ENCODE measurements at places on chromosomes 1 and 21.

DNA sequence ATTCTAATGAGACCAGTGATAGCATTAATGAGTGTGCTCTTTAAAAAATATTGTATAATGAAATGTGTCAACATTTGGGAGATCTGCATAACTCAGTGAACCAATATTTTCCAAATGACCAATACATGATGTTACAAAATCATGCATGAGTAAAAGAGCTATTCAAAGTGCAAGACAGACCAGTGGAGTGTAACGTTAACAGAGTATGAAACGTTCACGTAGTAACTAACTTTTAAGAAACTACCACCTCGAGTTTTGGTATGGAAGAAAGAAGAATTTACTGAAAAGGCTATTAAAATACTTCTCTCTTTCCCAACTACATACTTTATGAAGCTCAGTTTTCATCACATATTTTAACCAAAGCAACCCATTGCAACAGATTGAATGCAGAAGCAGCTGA is 9.6 kb upstream of the SLC6A9 start:
- DNase-seq = no peak

GRCh38 chr1:93576746-93577145 is 104.9 kb downstream of the BCAR3 start:
- DNase-seq = no peak

GRCh38 chr1:207007352-207008033 is 25.1 kb downstream of the C1orf116 start:
- no peak for DNase-seq

- no peak for DNase-seq
These were observed 20.4 kb upstream of the FOXO6 start for GRCh38 chr1:41340655-41341364.

GRCh38 chr1:184035719-184036516 is 1.6 kb downstream of the COLGALT2 start:
- DNase-seq = no peak

DNA sequence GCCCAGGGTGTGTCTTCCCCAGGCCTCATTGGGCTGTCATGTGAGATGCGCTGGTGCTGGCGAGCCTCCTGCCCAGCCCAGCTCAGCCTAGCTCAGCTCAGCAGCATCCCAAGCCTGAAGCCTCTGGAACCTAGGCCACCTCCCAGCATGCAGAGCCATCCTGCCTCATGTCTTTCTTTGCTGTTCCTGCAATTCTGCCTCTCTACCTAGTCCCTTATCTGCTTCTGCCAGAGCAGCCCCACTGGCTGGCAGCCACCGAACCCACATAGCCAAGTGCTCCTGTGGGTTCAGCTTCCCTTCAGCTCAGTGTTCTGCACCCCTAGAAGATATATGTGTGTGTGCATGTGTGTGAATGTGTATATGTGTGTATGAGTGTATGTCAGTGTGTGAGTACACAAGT is 291.5 kb upstream of the VAMP3 start:
- no peak for DNase-seq

DNA sequence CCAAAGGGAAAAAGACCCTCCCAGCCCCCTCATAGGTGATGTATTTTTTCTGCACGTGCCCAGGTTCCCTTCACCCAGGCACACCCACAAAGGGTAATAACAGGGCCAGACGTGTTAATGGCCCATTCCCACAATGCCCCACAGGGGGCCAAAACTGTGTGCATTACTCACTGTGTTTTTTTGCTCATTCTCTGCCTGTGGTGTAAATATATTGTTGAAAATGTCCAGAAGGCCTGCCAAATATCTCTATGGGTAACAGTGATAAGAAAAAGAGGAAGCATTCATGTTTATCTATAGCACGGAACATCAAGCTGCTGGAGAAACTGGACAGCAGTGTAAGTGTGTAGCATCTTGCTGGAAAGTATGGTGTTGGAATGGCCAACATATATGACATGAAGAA is 21.9 kb downstream of the RHEX start:
- no peak for DNase-seq

- DNase-seq = no peak
These were observed 404.0 kb upstream of the VAMP3 start for GRCh38 chr1:7366955-7367665.

DNA sequence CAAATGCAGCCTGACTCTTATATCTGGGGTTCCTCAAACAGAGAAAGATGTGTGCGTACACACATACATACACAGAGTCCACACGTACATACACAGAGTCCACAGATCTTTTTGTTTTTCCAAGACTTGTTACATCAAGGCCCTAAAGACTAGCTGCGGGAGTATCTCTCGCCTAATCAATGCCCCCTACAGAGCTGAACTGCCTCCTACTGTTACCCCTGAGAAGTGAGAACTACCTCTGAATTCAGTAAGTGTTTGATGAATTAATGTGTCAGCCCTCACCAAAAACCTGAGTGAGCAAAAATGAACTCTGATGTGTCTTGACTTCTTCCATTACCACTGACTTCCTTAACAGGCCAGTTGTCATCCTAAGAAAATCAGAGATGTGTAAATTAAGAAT is 351.2 kb downstream of the HHIPL2 start:
- DNase-seq = no peak

DNA sequence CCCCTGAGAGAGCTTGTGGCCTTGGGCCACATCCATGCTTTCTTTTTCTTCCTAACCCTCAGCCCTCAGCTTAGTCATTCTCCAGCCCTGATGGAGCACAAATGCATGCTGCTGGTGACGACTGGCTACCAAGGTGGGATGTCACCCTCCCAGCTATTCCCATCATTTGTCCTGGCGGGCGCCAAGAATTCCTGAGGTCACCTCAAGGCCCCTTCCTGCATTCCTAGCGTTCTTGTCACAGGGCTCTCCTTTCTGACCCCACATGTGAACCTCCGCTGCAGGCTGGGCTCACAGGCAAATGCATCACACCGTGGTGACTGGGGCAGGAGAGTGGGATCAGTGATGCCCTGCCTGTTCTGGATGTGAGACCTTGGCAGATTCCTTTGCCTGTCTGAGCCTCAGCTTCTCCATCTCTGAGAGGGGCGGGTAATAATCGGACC is 53.4 kb upstream of the IFFO2 start:
- DNase-seq = no peak

GRCh38 chr1:86616871-86617270 is 70.0 kb downstream of the CLCA4 start:
- no peak for DNase-seq

GRCh38 chr1:182185136-182185535 is 123.6 kb upstream of the ZNF648 start:
- DNase-seq = no peak

- DNase-seq = no peak
These were observed 66.6 kb upstream of the EFHD2 start for GRCh38 chr1:15343099-15343498.

- DNase-seq = no peak
These were observed 5.0 kb downstream of the LRRC71 start for GRCh38 chr1:156925154-156926010.

DNA sequence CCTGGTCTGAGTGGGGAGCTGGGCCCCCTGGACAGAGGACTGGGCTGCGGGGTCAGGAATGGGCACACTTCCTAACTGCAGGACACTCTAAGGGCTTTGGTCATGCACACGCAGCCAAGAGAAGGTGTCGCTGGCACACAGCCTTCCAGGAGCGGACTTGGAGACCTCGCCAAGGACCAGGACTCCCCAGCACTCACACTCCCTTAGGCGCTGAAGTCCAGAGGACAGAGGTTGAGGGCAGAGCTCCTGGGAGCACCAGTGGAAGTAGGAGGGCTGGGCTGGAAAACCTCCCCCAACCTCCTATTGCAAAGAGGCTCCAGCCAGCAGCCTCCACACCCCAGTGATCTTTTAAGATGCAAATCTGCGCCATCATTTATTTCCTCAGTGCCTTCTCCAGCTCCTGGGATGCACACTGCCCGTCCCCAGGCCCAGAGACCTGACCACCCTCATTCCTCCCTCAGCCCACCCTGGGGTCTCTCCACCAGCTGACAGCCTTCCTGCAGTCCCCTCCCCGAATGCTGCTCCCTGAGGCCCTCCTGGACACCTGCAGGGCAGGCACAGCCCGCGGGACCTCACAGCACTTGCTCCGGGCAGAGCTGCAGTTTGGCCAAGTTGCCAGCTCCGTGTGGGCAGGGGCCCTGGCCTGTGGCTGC is 3.0 kb downstream of the TSPEAR start:
- no peak for DNase-seq

GRCh38 chr21:42279341-42279871 is 35.8 kb downstream of the TFF3 start:
- DNase-seq = no peak

Data from activated CD4-positive, CD25-positive, alpha-beta regulatory T cell (primary cell).